ENCODE measurements at places on chromosomes 5 and 9. TPM values are rescaled to one million over a fixed set of nuclear protein-coding genes. Genes with fewer than 3 reads are reported as not detected.

Gene SMARCA2
- total RNA-seq = 83.8 TPM

Gene MEIKIN
- total RNA-seq = 39.2 TPM

Gene PCDHB10
- total RNA-seq = 2.3 TPM

Gene OTP
- total RNA-seq = not detected

Gene PRRC2B
- total RNA-seq = 177 TPM

Gene CTSV
- 0.33 TPM for total RNA-seq

Gene PRELID1
- total RNA-seq = 91.8 TPM

DNA sequence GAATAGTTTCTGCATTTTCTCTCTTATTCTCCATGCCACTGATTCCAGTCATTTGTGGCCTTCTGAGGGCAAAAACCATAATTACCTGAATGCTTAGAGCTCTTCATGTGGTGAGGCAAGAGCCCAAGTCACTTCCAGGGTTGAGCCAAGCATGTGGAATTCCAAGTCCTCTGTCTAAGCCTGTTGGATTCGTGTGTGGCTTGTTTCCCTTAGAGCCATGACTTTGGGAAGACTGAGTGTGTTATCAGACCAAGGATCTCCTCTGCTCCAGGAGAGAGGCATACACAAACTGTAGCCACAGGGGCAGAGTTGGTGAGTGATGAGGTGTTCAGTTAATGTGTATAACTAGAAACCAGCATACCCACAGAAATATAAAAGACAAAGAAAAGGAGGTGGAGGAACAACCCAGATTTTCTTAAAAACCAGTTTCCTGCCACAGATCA is 27.1 kb downstream of the SLC22A5 start:
- DNase-seq = no peak

GRCh38 chr9:21611891-21612290 is 129.8 kb upstream of the IFNE start:
- DNase-seq = no peak

GRCh38 chr5:66197764-66198405 is 53.8 kb downstream of the SREK1 start:
- no peak for DNase-seq

- peak; percentile 43 for DNase-seq
These were observed 21.1 kb upstream of the NOTCH1 start for GRCh38 chr9:136566901-136567300.

DNA sequence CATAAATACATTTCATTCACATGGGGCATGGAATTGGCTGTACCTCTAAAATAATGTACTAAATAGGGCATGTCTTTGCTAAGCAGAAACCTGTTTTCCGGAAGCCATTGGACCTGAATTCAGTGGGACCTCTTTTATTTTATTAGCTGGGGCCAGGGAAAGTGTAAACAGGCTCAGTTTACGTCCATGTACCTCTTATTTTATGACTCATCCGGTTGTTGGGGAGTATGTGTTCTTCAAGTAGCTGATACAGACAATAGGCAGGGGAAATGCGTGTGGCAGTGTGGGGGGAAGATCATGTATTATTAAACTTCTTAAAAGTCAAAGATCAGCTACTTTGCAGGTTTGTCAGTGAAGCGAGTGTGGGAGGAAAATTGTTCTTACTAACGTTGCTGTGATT is 1.4 kb upstream of the GDNF start:
- DNase-seq = no peak

GRCh38 chr5:3041001-3041400 is 289.5 kb upstream of the IRX2 start:
- no peak for DNase-seq

DNA sequence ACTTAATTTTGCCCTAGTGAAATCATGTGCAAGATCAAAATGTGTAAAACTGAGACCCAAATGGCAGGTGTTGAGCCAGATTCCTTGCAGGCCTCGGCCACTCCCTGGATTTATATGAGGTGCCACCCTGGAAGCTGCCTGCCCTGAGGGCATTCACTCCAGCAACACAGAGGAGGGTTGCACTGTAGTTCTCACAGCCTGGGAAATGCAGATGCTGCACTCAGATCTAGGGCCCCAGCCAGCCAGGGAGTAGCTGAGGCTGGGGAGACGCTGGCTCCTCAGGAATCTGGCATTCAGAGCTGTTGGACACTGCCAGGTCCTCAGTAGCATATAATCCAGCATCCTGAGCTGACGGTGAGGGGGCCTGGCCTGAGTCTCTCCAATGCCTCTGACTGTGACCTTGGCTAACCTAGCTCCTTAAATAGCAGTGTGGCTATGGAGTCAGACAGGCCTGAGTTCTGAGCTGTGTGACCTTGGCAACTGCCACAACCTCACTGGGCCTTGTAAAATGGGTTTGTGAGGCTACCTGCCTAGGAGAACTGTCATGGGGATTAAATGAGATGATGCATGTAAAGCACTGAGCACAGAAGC is 8.7 kb downstream of the KCNMB1 start:
- DNase-seq = no peak

DNA sequence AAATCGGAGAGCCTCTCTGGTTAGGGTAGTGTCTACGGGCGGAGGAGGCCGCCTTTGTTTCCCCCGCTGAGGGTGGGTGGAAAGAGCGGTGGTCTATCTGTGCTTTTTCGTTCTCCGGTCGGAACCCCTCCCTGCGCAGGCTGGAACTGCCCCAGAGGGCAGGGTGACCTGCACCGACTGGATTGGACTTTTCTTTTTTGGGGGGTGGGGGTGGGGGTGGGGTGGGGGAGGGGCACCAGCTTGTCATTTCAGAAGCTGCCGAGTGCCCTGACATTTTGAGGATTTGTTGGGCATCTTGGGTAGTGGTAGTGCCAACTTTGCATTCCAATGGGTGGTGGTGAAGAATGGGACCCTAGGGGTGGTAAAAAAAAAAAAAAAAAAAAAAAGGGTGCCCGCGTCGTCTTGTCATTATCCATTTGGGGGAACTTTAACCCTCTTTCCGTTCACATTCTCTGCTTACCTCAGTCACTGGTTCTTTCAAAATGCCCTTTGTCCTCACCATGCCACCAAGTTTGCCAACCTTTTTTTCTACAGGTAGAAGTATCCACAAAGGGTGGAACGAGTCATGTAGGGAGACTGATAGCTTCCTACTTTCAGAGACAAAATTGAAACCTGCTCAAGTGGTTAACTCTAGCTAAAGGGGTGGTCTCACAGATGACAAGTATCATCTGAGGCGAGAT is 1.3 kb downstream of the UBE2R2 start:
- DNase-seq = no peak

- no peak for DNase-seq
These were observed 212.8 kb upstream of the CHD1 start for GRCh38 chr5:99141534-99142128.

- no peak for DNase-seq
These were observed 18.4 kb upstream of the LRRC14B start for GRCh38 chr5:172841-173251.

DNA sequence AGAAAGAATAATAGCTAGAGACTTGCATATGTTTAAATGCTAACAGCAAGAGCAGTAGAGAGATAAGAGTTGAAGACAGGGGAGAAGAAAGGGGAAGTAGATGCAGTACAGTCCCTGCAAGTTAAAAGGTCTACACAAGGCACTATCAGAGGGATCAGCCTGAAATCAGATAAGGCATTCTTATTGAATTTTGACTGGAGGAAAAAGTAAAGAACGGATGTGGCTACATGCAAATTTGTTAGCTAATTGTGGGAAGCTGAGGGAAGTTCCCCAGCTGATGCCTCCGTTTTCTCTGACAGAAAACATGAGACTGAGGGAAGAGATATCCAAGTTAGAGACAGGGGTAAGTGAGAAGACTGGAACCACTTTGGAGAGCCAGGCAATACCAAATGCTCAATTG is 12.9 kb upstream of the RHOBTB3 start:
- no peak for DNase-seq

DNA sequence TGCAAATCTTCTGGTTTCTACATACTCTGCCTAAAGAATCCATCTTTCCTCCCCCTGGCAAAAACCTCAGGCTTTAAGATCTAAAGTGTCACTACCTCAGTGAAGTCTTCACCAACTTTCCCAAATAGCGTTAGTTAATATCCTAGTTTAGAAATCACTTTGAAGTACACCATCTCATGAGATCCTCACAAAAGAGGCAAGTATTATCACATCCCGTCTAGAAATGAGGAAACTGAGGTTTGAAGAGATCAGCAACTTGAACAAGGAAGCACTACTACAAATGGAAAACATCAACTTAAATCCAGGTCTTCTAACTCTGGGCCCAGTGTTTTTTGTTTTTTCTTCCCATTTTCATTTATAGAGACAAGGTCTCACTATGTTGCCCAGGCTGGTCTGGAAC is 4.6 kb downstream of the AP3B1 start:
- DNase-seq = no peak

DNA sequence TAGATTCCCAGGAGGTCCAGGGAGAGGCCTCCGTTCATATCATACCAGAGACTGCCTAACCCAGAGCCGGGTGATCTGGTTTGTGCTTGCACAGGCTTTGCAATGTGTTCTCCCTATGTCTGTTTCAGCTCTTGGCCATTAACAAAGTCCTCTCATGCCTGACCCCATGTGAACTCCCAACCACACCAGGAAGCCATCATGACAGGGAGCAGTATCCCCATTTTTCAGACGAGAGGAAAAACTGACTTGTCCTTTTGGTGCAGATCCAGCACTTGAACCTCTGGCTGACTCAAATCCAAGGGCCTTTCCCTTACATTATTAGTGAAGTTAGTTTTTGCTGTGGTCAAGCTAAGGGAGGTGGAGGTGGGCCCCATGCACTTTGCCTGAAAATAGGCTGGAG is 58.4 kb downstream of the TEX10 start:
- DNase-seq = no peak

DNA sequence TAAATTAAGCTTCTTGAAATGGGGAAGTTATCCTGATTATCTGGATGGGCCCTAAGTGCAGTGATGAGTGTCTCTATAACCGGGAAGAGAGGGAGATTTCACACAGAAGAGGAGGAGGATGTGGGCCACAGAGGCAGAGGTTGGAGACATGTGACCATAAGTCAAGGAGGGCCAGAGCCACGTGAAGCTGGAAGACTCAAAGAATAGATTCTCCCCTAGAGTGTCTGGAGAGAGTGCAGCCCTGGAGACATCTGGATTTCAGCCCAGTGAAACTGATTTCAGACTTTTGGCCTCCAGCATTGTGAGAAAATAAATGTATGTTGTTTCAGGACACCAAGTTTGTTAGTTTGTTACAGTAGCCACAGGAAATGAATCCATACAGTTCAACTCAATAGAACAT is 442.9 kb downstream of the NTRK2 start:
- no peak for DNase-seq

GRCh38 chr5:93607367-93608258 is 24.6 kb downstream of the NR2F1 start:
- peak; percentile 57 for DNase-seq

- no peak for DNase-seq
These were observed 1273.0 kb downstream of the EFNA5 start for GRCh38 chr5:106397700-106398099.

GRCh38 chr5:140821375-140822280 is at the start of gene PCDHA5:
TSS of gene PCDHA5 (plus strand) at chr5:140821613.
- DNase-seq = no peak
